T-helper 17 cell (primary cell): ENCODE measurements at places on chromosomes 6 and 20.

GRCh38 chr20:44151621-44152416 is 35.2 kb downstream of the JPH2 start:
- DNase-seq: no peak

- DNase-seq: no peak
Observed at GRCh38 chr6:16849988-16850680, 88.9 kb upstream of the ATXN1 start.

- DNase-seq: no peak
Observed at GRCh38 chr6:87289571-87289970, 32.8 kb upstream of the SMIM8 start.

GRCh38 chr6:7636151-7636550 is 46.2 kb downstream of the SNRNP48 start:
- no peak for DNase-seq
